ENCODE measurements at places on chromosomes 1 and 21. TPM values are rescaled to one million over a fixed set of nuclear protein-coding genes. Genes with fewer than 3 reads are reported as not detected.

Gene TNFSF18
- 0.29 TPM for total RNA-seq

Gene S100B
- total RNA-seq = 15.4 TPM

Gene CD160
- not detected for total RNA-seq

Gene TNNT2
- 5,987 TPM for total RNA-seq

Gene TRIM58
- 0.16 TPM for total RNA-seq

GRCh38 chr1:222339376-222339947, 208.4 kb downstream of the HHIPL2 start:
- DNase-seq = no peak

DNA sequence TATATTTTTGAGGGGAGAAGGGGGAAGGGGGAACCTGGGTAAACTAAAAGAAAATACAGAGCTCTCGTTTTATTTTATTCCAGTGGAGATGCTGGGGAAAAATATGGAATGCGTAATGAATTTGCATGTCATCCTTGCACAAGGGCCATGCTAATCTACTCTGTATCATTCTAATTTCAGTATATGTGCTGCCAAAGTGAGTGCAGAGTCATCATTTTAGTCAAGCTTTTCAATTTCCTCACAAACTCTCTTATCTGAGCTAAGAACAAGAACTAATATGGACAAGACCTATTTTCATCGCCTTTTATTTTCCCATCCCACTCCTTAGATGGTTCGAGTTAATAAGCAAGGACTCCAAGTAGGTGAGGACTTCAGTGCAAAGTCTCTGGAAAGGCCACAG, 13.2 kb downstream of the ADORA3 start:
- no peak for DNase-seq

DNA sequence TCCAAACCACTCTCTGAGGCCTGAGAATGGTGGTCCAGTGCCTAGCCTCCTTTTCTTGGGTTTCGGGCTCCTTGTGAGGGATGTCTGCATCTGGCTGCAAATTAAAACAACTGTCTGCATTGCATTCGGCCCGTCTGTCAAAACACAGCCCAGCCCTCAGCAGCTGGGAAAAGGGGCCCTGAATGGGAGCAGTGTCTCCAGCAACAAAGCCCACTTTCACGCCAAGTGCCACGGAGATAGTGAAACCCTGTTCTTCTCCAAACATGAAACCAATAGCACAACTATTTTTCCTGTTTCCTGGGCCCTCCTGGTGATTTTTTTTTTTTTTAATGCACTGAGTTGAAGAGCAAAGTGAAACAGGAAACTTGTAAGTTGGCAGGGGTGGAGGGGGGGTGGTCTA, 138.4 kb downstream of the PLXNA2 start:
- no peak for DNase-seq

DNA sequence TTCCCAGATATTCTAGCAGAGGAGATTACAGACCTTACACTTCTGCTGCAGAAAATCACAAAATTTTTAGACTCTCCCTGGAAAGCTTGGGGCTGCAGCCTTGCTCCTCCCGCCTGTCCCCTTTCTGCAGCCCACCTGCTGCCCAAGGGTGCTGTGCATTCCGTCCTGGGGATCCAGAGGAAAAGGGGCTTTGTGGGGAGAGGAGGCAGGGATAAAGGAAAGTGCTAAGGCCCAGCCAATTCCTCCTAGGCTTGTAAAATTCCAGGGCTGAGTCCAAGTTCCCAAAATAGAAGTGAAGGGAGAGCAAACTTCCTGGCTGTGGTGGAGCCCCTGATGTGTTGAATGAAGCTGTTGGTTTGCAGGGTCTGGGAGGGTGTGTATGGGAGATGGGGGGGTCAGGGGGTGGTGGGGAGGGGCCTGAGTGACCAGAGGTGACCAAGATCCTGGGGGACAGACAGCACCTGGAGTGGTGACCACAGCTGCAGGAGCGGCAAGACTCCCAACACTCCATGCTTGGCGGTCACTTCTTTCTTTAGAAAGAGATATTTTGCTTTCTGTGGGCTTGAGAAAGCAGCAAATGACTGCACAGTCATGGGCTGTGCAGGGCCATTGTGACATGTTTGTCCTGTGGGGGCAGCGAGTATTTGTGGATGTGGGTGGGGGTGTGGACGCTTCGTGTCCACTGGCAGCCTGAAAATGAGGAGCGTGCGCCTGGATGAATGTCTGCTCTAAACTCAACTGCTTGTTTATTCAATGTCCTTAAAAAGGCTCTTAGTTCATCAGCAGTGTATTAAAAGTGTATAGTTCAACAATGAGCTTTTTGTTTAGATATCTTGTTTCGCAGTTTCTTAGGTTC, 68.4 kb downstream of the TLR5 start:
- DNase-seq = no peak

DNA sequence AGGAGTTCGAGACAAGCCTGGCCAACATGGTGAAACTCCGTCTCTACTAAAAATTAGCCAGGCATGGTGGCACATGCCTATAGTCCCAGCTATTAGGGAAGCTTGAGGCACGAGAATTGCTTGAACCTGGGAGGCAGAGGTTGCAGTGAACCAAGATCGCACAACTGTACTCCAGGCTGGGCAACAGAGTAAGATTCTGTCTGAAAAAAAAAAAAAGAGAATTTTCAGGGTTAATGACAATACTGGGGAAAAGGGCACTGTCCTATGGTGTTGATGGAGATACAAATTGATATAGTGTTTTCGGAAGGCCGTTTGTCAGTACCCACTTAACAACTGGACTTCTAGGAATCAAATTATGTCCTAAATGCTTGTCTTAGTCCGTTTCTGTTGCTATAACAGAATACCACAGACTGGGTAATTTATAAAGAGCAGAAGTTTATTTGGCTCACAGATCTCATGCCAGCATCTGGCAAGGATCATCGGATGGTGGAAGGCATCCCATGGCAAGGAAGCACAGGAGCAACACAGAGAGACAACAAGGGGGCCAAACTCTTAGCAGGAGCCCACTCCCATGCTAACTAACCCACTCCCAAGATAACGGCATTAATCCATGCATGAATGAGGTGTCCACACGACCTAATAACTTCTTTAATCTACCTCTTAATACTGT, 41.3 kb downstream of the ZBTB8A start:
- no peak for DNase-seq

GRCh38 chr1:42170779-42171621, 6.5 kb upstream of the GUCA2A start:
- DNase-seq = no peak

DNA sequence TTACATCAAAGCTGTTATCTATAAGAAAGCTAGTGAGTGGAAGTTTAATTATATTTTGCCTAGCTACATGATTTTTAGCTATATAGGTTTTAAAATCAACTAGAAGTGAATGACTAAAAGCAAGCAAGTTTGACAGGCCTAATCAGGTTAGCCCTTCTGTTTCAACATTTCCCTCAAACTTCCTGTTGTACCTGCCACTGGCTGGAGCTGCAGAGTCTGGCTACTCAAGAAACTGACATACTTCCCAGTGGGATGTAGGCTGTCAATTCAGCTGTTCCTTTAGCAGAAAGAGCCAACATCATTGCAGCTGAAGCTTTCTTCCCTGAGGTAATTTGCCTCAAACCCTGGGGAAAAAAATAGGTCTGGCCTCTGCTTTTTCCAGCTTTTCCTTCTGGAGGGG, 87.1 kb upstream of the TNR start:
- DNase-seq = no peak

- no peak for DNase-seq
Measured at GRCh38 chr1:37730376-37730775, 34.5 kb downstream of the EPHA10 start.

- no peak for DNase-seq
Measured at GRCh38 chr1:111958851-111959250, 30.6 kb downstream of the KCND3 start.

All from heart left ventricle (tissue), 16 donors.